ENCODE measurements at places on chromosomes 6 and 20.

DNA sequence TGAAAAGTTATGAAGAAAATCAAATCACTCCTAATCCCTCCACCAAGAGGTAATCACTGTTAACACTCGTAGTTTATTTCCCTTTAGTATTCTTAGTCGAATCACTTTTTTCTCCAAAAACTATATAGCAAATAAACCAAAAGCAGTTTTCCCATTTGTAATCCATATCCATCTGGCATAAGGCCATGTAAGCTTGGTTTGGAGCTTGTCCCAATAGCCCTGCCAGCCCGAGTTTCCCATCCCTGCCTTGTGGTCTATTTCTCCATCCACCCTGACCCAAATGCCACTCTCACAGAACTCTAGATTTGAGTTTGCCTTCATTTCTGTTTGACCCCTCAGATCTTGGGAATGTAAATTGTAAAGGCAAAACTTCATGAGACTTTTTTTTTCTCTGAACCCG, 71.8 kb upstream of the DSP start:
- DNase-seq = no peak

GRCh38 chr6:34004706-34005105, 141.2 kb downstream of the GRM4 start:
- DNase-seq = no peak

DNA sequence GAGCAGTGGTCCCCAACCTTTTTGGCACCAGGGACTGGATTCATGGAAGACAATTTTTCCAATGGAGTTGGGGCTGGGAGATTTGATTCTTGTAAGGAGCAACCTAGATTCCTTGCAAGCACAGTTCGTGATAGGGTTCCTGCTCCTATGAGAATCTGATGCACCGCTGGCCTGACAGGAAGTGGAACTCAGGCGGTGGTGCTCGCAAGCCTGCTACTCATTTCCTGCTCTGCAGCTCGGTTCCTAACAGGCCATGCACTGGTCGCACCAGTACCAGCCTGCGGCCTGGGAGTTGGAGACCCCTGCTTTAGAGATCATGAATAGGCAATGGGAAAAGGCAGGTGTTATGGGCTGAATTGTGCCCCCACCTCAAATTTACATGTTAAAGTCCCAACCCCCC, 131.2 kb downstream of the PFDN4 start:
- no peak for DNase-seq

- DNase-seq = no peak
Measured at GRCh38 chr6:118935978-118936703, 1.2 kb upstream of the MCM9 start.

DNA sequence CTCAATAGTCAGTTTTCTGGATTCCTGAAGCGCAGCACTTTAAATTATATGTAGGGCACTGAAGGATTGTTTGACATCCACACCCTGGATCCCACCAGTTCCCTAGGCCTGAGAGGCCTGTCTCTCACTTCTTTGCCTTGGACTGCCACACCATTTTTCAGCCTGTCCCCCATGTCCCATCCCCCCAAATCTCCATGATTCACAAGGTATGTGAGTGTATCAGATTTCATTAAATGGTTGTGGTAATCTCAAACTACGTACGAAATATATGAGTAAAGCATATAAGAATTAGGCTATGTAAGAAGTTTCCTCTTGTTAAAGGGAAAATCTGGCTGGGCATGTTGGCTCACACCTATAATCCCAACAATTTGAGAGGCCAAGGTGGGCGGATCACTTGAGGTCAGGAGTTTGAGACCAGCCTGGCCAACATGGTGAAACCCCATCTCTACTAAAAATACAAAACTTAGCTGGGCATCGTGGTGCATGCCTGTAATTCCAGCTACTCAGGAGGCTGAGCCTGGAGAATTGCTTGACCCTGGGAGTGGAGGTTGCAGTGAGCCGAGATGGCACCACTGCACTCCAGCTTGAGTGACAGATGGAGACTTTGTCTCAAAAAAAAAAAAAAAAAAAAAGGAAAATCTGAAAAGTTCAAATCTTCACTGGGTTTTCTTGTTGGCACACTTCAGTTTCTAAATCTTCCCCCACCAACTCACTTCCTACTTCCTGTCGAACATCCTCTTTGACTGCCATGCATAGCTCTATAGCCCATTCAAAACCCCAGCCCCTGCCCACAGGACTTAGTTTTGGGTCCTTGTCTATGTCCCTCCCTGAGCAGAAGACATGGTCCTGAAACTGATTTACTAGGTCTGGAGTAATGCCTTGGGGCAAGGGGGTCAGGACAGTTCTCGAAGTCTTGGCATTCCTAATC, 97.3 kb upstream of the SHLD1 start:
- no peak for DNase-seq

DNA sequence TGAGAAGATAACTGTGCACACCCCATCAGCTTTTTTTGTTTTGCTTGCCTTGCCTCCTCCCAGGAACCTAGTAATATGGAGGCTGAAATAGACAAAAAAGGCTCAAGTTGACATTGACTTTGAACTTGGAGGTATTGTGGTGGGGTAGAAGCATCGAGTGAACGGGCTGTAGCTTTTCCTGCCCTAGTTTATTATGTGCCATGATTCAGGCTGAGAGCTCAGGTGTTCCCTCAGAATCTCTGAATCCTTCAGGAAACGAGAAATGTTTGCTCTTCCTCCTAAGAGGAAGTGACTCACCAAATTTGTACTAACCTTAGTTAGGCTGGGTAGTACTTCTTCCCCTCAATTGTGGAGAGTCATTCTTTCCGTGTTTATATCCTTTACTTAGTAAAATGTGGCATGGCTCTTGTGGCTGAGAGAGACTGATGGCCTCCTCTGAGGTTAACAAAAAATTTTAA, 98.8 kb downstream of the SASH1 start:
- DNase-seq = no peak

DNA sequence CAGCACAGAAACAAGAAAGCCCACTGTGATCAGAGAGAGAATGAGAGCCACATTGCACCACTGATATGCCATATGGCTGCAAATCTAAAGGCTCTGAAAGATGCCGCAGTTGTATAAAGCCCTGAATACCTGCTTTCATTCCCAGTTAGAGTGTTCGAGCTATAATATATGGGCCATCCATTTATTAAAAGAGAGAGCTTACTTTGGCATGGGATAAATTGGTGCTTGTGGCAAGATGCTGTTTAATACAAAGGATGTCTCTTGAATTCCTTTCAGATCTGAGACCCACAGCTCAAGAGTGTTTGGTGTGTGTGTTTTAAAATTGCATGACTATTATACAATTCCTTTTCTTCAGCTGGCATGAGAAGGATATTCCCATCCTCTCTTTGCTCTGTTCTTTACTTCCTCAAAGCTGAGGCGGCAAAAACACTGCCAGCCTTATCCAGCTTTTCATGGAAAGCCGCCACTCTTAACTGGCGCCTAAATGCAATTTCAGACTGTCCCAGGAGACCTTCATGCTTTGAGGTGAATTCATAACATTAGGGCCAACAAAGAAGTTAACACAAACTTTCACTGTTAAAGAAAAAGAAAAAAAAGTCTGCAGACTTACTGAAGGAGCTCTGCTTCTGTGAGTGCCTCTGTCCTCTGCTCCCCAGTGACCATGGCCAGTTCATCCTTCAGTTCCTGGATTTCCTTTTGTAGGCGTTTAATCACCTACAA, 147.6 kb downstream of the KIF6 start:
- no peak for DNase-seq

GRCh38 chr20:48445827-48446226, 382.0 kb downstream of the PREX1 start:
- no peak for DNase-seq

DNA sequence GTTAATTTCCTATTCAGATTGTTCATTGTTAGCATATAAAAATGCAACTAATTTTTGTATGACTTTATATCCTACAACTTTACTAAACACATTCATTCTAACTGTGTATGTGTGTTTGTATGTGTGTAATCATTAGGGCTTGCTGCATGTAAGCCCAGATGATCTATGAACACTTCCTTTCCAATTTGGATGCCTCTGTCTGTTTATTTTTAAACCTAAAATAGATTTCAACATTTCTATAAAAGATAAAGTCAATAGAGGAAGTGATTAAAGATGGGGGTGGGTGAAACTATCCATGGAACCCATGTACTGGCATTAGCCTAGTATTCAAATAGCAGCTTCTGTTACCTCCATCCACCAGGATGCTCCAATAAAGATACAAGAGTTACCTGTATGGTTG, 15.7 kb upstream of the AKAP12 start:
- DNase-seq = no peak

- no peak for DNase-seq
Measured at GRCh38 chr6:89260310-89260709, 43.2 kb upstream of the GABRR1 start.

GRCh38 chr6:144993870-144994269, 708.7 kb downstream of the UTRN start:
- DNase-seq = no peak

DNA sequence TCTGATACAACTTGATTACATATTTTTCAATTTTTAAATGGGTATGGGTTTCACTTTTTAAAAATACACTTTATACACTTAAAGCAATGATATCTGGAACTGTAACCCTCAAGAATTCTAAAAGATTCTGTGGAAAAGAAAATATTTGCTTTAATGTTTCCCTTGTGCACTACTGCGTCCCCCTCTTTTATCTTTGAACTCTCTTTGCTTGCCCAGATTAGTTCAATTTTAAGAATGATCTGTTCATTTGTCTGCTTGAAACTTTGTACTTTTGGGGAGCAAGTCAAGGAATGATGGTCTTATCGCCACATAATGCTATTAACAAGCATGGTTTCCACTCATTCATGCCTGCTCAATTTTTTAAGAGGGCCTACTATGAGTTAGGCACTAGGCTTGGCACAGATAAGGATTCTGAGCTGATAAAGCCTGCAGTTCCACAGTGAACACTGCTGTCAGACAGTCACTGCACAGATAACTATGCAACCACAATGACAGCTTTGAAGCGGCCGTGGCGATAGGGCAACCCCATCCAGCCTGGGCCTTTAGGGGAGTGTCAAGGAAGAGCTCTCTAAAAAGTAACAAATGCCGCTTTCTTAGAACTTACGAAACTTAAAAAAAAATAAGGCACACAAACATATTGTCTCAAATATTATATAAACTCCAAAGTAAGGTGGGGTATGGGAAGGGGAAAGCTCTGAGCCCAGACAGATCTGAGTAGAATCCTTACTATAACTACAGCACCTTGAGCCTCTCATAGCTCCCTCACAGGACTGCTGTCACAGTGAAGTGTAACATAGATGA, 29.7 kb downstream of the FYN start:
- no peak for DNase-seq

- DNase-seq = no peak
Measured at GRCh38 chr20:52340036-52340634, 148.6 kb upstream of the ZFP64 start.

GRCh38 chr6:130136798-130137197, 86.0 kb downstream of the SAMD3 start:
- no peak for DNase-seq

- no peak for DNase-seq
Measured at GRCh38 chr6:76347539-76347938, 275.1 kb upstream of the IMPG1 start.

DNA sequence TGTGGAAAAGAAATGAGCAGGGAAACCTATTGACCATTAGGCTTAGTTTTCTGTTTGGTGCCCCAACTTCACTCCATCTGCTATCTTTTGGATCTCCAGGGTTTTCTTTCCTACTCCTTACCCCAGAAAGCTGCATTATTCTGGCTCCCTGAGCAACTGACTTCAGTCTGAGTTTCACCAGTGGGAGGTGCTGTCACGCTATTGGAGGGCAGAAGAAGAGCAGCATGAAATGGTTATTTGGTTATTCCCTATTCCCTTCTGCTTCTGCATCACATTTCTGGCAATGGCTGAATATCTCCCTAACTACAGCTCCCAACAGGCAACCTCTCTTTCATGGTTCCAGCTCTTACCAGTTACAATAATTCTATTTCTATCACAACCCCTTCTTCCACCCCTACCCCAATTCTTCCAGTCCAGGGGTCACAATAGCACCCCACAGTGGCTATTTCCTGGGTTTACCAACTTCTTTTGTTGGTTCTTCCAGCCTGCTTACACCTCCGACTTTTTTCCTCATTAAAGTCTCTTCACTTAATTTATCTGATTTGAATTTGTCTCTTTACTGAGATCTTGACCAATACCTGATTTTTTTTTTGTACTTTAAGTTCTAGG, 311.5 kb downstream of the PLCB1 start:
- DNase-seq = no peak

DNA sequence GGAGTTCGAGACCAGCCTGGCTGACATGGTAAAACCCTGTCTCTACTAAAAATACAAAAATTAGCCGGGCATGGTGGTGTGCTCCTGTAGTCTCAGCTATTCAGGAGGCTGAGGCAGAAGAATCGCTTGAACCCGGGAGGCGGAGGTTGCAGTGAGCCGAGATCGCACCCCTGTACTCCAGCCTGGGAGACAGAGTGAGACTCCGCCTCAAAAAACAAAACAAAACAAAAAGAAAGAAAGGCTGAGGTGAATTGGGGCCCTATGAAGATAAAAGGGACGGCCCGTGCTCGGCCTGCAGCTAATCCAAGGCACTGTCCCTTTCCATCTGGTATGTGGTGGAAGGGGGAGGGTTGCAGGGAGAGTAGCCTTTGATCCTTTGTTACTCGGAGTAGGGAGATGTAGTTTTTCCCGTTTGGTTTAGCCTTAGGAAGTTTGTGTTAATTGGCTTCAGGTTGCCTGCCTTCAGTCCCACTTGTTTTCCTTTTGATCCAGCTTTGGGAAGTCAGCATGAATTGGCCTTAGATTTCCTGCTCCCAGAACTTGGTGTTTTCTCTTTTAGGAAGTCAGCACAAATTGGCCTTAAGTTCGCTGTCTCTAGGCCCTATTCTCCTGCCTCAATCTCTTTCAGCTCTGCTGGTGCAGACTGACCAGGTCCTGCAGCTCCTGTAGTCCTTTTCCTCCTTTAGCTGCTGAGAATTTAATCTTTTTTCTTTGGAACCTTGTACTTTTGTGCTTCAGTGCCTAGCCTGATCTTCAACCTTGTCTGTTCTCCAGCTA, 36.1 kb upstream of the PAQR8 start:
- no peak for DNase-seq

DNA sequence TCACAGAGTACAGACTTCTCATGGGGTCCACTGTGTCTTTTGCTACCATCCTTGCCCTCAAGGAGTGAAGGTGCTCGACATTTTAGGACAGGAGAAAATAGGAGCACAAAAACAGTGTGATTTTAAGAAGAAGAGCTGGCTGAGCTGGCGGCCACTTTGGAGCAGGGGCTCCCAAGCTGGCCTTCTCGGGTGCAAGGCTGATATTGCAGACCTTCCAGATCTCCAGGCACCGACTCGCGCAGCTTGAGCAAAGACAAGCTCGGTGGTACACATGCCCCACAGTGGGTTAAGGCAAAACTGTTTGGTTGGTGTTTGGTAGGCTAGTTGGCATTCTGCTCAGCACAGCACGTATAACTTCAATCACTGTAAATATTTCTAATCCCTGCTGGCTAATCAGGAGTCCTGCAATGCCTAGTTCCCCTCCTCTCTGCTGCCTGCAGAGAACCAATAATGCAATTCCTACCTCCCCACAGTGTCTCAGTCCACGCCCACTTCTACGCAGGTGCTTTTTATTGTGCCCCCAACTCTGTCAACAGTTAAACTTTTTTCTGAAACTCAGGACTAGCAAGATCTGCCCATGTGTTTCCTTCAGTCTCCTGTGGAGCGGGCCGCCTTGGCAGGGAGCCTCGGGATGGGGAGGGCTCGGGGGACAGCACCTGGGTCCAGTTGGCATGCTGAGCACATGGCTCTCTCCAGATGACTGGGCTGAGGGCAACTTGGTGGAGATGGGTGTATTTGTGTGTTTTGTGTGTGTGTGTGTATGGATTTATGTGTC, 12.7 kb upstream of the SMOC2 start:
- DNase-seq = no peak

- DNase-seq = no peak
Measured at GRCh38 chr20:37430044-37430443, 84.1 kb downstream of the SRC start.

Data from stimulated activated CD4-positive, alpha-beta T cell treated with anti-CD3 and anti-CD28 coated beads, Interleukin-12 subunit alpha, Interleukin-12 subunit beta, amount 100 ng/mL, for 4 hours (primary cell).